ENCODE measurements at places on chromosomes 3 and 15.

DNA sequence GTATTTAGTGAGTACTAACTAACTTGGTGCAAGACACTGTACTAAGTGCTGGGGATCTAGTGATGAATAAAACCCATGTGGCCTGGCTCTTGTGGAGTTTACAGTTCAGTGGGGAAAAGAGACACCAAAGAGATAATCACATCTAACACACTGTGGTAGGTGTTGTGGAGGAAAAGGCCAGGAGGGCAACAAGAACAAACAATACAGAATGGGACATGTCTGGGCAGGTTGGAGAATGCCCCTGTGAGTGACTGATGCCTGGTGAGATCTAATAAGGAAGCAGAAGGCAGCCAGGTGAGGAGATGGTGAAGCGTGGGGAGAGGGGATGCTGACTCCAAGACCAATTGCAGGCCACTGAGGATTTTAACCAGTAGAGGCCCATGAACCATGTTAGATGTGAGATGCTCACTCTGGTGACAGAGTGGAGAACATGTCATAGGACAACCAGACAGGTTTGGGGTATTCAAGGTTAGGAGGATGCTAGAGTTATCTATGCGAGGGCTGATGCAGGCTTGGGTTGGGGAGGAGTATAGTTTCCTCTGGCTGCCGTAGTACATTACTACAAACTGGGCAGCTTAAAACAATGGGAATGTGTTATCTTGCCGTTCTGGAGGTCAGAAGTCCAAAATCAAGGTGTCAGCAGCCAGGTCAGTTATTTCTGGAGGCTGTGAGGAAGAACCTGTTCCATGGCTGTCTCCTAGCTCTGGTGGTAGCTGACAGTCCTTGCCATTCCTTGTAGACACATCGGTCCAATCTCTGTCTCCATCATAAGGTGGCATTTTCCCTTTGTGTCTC lies 81.4 kb downstream of the ARNT2 start:
- no peak for DNase-seq

- DNase-seq: peak; percentile 69
Measured at GRCh38 chr3:188154014-188154808, at the start of gene LPP. Gene LPP (plus strand): TSS chr3:188154157. CDS start chr3:188406121, 251,964 bp downstream.

GRCh38 chr3:106036696-106037095 lies 167.9 kb upstream of the CBLB start:
- DNase-seq: no peak

DNA sequence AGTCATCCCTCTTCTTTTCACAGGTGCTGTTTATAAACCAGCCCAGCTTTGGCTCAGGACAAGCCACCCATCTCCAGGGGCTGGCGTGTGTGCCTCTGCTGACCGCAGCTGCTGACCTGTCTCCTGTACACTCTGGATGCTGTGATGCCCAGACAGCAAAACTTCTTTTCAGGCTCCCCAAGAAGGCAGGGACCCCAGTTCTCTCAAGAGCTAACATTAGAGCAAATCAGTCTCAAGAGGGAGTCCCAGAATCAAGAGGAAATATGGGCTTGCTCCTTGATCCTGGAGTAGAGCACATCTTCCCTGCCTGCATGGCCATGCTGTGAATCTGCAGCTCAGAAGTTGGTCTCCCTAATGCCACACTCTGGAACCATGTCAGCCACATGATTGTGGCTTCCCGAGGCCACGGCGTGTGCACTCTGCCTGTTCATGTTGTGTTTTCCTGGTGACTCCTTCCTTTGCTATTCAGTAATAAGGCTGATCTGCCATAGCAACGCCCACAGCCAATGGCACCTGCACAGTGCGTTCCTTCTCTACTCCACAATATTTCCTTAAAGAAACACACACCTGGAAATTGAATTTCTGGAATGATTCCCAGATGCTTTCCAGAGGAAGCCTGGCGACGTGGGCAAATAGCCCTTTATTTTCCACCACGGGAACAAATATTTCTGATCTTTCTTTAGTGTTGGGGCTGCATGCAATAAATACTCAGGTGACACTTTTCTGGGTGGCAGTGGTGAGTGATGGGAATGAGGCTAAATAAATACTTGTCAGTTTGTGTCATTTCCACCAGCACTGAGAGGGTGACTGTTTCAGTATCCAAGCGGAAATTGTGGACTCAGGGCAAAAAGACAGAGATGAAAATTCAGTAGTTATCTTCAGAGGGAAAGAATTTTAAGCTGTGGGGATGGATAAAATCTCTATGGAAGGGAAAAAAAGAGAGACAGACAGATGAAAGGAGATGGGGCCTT lies 21.9 kb upstream of the THSD4 start:
- no peak for DNase-seq

DNA sequence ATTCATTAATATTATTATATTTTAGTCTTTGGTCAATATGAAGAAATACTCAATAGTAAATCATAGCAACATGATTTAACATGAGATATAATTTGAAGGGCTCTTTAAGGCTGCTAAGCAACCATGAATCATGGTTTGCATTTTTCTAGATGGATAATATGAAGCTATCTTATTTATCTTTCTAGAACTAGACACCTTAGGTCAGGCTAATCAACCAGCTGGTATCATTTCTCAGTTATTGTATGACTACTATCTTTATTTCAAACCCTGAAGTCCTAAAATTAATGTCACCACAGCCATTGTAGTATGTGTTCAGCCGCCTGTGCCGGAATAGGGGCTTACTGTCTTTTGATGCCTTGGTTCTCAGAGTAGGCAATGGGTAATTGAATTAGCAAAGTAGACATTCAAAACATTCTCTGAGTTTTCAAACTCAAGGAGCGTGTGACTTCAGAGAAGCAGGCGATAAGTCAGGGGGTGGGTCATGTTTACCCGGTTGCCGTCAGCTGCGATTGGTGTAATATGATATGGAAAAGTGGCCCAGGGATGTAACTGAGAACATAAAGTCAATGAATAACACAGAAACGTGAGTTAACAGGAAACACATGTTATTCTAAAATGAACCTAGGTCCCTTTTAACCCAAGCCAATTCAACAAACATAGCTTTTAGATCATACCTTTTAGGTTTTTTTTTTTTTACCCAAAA lies 93.4 kb upstream of the CTDSPL start:
- DNase-seq: no peak
